GM12878 (cell line): ENCODE measurements at places on chromosomes 11 and 22. TPM values are rescaled to one million over a fixed set of nuclear protein-coding genes. Genes with fewer than 3 reads are reported as not detected.

- no peak for DNase-seq
- H3K27me3 ChIP-seq, result no peaks in the 10 kb centered on the region
- peak overlapping the region; percentile 98 for H3K27ac ChIP-seq
Measured at GRCh38 chr11:61362542-61362875, 335 bp downstream of the TMEM138 start.

- no peaks in the 10 kb centered on the region for H3K27me3 ChIP-seq
- H3K4me3 ChIP-seq, result peak within 1 kb of the TSS; percentile 93
- peak; percentile 73 for DNase-seq
- H3K27ac ChIP-seq, result peak within 1 kb of the TSS; percentile 90
- H3K4me1 ChIP-seq, result peaks cover 14% of the 10 kb centered on the region
- H3K36me3 ChIP-seq, result peaks cover 13% of the 10 kb centered on the region
Measured at GRCh38 chr11:47176328-47177228, at the start of gene ARFGAP2. Gene ARFGAP2 (minus strand): TSS chr11:47176879. CDS start chr11:47176853, 26 bp downstream.

GRCh38 chr22:36968249-36968964 is 50.8 kb downstream of the TST start:
- H3K4me1 ChIP-seq, result no peaks in the 10 kb centered on the region
- DNase-seq, result no peak
- H3K36me3 ChIP-seq, result no peaks in the 10 kb centered on the region
- H3K4me3 ChIP-seq, result no peak overlapping the region
- H3K27me3 ChIP-seq, result no peaks in the 10 kb centered on the region

GRCh38 chr11:47631473-47631872 is 10.9 kb downstream of the MTCH2 start:
- no peak for DNase-seq
- H3K4me3 ChIP-seq, result no peak overlapping the region

- DNase-seq, result no peak
- no peak overlapping the region for H3K27ac ChIP-seq
- H3K36me3 ChIP-seq, result no peaks in the 10 kb centered on the region
- H3K27me3 ChIP-seq, result no peaks in the 10 kb centered on the region; the same call in none of the 2 replicates
- no peaks in the 10 kb centered on the region for H3K4me1 ChIP-seq
Measured at GRCh38 chr22:27171212-27171611, 513.8 kb downstream of the MIAT start.

DNA sequence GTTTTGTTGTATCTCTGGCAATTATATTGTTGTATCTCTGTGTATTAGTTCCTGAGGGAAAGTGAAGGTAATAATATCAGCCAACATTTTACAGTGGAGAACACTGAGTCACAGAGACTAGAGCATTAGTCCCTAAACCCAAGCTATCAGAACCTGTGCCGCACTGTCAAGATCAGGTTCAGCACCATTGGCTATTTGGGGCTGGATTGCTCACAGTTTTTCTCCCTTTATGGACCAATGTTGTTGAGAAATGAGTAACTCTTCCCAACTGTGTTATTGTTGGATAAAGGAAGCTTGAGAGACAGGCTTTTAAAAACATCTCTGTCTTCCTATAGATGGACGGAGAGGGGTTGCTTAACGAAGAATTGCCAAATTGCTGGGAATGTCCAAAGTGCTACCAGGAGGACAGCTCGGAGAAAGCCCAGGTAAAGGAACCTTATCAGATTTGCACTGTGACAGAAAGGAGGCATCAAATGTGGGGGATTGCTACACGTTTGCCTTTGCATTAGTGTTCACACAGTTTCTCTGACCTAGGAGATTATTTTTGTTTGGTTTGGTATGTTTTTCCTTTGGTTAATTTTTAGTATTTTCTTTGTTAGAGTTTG is 18.2 kb upstream of the GRK2 start:
- no peak overlapping the region for H3K27ac ChIP-seq
- no peaks in the 10 kb centered on the region for H3K27me3 ChIP-seq
- no peak overlapping the region for H3K4me3 ChIP-seq
- no peak for DNase-seq
- peaks cover 5% of the 10 kb centered on the region for H3K4me1 ChIP-seq
- peaks cover 70% of the 10 kb centered on the region for H3K36me3 ChIP-seq

Gene FAM168A
- 17.9 and 18.1 TPM in 2 replicates for total RNA-seq

- peaks cover 13% of the 10 kb centered on the region for H3K4me1 ChIP-seq
- peak overlapping the region; percentile 38; the same call in 1 of the 2 replicates for H3K27ac ChIP-seq
- H3K36me3 ChIP-seq, result no peaks in the 10 kb centered on the region
- H3K4me3 ChIP-seq, result 0 out of 2 replicates have a peak overlapping the region, but pooled peaks have one; percentile 18
- H3K27me3 ChIP-seq, result no peaks in the 10 kb centered on the region
- DNase-seq, result no peak
Measured at GRCh38 chr11:78332174-78332866, 85.3 kb downstream of the GAB2 start.

Gene GDPD5
- total RNA-seq, result 22.9 and 30.0 TPM in 2 replicates

DNA sequence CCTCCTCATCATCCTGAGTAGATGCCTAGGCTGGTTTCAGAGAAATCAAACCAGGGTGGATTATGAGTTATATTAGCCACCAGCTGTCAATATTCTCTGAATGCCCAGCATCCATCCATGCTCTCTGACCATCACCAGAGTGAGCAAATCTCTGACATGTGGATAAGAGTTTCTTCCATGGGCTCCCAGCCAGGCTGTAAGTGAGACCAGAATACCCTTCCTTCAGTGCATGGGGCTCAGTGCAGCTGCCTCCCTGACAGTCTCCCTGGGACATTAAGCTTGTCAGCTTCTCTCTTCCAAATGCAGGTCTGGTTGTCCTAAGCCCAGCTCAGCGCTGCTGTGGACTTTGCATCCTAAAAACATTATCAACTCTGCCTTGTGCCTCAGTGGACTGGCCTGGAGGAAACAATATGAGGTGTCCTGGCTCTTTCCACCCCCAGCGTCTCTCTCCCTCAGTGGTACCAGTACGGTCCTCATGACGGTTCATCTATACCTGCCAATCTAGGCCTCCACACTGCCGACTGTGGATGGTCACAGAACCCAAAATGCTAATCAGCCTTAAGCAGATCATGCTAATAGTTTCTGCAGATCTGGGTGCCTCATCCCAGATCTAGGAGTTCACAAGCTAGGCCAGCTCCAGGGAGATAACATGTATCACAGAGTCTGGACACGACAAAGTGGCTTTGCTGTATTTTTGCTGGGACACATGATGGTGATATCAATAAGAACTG is 41.6 kb upstream of the PRAME start:
- no peak overlapping the region for H3K4me3 ChIP-seq
- H3K36me3 ChIP-seq, result no peaks in the 10 kb centered on the region
- H3K4me1 ChIP-seq, result peaks cover 14% of the 10 kb centered on the region
- DNase-seq, result no peak
- H3K27ac ChIP-seq, result no peak overlapping the region

GRCh38 chr22:23178512-23179254 is 1.6 kb upstream of the BCR start:
- H3K27ac ChIP-seq, result no peak overlapping the region
- H3K36me3 ChIP-seq, result no peaks in the 10 kb centered on the region; the same call in 1 of the 2 replicates
- H3K4me3 ChIP-seq, result no peak overlapping the region

DNA sequence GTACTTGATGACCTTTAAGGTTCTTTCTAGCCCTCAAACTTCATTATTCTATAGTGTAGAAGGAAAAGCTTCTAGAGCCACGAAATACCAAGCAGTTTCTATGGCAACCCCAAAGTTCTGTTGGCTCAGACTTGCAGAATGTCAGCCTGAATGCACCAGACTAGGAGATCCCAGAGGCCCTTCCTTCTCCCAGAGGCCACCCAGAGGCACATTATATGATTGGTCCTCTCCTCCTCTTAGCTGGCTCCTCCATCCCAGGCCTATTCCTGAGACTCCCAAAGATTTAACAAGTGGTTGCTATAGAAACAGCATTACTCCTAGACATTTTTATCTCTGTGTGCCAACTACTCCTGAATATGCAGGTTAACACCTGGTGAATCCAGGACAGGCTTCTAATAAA is 69.2 kb upstream of the CCDC90B start:
- no peak overlapping the region for H3K4me3 ChIP-seq
- H3K4me1 ChIP-seq, result no peaks in the 10 kb centered on the region
- DNase-seq, result no peak
- H3K27ac ChIP-seq, result no peak overlapping the region
- no peaks in the 10 kb centered on the region for H3K36me3 ChIP-seq
- H3K27me3 ChIP-seq, result no peaks in the 10 kb centered on the region

GRCh38 chr11:69053169-69053477 is 4.4 kb downstream of the TPCN2 start:
- peaks cover 52% of the 10 kb centered on the region for H3K4me1 ChIP-seq
- no peaks in the 10 kb centered on the region for H3K27me3 ChIP-seq
- DNase-seq, result no peak
- peak overlapping the region; percentile 68 for H3K27ac ChIP-seq
- no peak overlapping the region for H3K4me3 ChIP-seq

- no peak for DNase-seq
- no peaks in the 10 kb centered on the region for H3K4me1 ChIP-seq
- no peak overlapping the region for H3K27ac ChIP-seq
- no peaks in the 10 kb centered on the region; the same call in 1 of the 2 replicates for H3K27me3 ChIP-seq
- H3K4me3 ChIP-seq, result no peak overlapping the region
Measured at GRCh38 chr11:69504576-69505335, 23.3 kb downstream of the LINC01488 start.

GRCh38 chr11:72441752-72442207 is 7.4 kb upstream of the CLPB start:
- no peaks in the 10 kb centered on the region for H3K27me3 ChIP-seq
- DNase-seq, result no peak
- H3K27ac ChIP-seq, result no peak overlapping the region
- H3K4me3 ChIP-seq, result no peak overlapping the region
- no peaks in the 10 kb centered on the region for H3K4me1 ChIP-seq

DNA sequence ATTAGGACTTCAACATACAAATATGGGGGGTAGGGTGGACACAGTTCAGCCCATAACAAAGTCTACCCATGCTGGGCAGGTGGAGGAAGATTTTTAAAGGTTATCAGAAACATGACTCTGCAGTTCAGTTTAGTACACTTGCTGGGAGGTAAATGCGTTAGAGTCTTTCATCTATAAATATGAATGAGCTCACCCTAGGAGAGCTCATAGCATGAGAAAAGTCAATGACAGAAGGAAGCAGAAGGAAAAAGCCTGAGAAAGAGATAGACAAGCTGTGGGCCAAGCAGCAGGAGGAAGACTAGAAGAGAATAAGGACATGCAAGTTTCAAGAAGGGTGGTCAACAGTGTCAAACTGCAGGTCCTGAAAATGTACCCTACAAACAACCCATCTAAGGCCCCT is 27.0 kb upstream of the FSHB start:
- H3K36me3 ChIP-seq, result no peaks in the 10 kb centered on the region
- no peak overlapping the region for H3K4me3 ChIP-seq
- no peak for DNase-seq
- no peak overlapping the region for H3K27ac ChIP-seq

DNA sequence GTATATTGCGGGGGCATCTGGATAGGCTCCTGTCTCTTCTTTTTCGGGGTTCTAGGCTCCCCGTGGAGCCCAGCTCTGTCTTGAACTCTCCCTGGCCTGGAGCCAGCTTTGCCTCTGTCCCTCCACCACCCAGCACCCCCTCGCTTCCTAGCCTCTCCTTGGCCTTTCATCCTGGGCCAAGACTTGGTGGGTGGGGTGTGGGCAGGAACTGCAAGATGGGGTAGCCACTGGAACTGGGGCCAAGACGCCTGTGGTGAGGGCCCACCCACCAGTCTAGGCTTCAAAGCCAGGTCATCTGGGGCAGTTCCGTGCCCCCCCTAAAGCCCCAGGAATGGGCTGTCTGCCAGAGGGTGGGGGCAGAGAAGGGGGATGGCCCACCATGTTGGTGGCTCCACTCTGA is 1.7 kb upstream of the CRYBB1 start:
- no peak overlapping the region for H3K4me3 ChIP-seq
- H3K27ac ChIP-seq, result no peak overlapping the region

DNA sequence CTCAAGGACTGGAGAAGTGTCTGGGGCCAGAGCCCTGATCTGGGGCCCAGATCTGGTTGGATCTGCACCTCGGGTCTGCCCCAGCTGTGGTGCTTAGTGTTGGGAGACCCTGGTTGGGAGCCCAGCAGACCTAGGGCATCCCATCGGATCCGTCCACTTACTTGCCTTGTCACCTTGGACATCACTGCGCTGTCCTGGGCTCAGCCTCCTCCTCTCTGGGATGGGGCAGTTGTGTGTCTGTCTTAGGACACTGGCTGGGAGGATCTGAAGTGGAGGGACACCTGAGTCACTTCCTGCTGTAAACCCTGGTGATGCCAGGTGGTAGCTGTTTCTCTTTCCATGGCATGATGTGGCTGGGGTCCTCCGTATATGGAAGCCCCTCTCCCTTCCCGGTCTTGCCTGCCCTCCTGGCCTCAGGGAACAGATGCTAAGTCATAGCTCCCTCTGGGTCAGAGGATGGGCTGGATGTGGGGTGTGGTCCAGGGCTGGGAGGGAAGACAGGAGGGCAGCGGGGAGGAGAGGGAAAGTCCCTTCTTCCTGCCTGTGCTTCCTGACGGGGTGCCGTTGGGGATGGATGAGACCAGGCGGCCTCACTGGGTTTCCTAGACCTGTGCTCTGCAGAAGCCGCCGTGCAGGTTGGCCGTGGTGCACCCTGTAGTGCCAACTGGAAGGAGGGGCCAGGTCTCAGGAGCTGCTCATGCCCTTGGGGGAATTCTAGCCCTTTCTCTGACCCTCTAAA is 12.1 kb upstream of the OMP start:
- H3K27me3 ChIP-seq, result no peaks in the 10 kb centered on the region
- no peak overlapping the region for H3K4me3 ChIP-seq
- H3K27ac ChIP-seq, result no peak overlapping the region
- no peak for DNase-seq

Gene SART1
- 54.1 and 56.1 TPM in 2 replicates for total RNA-seq

- no peak overlapping the region for H3K4me3 ChIP-seq
- no peaks in the 10 kb centered on the region for H3K36me3 ChIP-seq
- H3K27me3 ChIP-seq, result no peaks in the 10 kb centered on the region; the same call in none of the 2 replicates
- H3K27ac ChIP-seq, result no peak overlapping the region
Measured at GRCh38 chr11:45264839-45265515, 21.2 kb downstream of the SYT13 start.

DNA sequence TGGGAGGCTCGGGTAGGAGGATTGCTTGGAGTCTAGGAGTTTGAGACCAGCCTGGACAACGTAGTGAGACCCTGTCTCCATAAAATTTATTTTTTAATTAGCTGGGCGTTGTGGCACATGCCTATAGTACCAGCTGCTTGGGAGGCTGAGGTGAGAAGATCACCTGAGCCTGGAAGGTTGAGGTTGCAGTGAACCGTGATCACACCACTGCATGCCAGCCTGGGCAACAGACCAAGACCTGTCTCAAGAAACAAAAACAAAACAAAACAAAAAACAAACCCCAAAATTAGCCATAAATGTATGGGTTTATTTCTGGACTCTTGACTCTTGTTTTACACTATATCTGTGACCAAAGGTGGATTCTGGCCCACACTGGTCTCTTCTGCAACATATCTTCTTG is 41.6 kb downstream of the EIF3F start:
- no peaks in the 10 kb centered on the region for H3K36me3 ChIP-seq
- no peak overlapping the region for H3K27ac ChIP-seq
- no peak overlapping the region for H3K4me3 ChIP-seq
- H3K27me3 ChIP-seq, result no peaks in the 10 kb centered on the region; the same call in 1 of the 2 replicates
- H3K4me1 ChIP-seq, result no peaks in the 10 kb centered on the region

- no peaks in the 10 kb centered on the region; the same call in 1 of the 2 replicates for H3K4me1 ChIP-seq
- no peak overlapping the region for H3K27ac ChIP-seq
- no peaks in the 10 kb centered on the region for H3K36me3 ChIP-seq
- H3K4me3 ChIP-seq, result no peak overlapping the region
- no peak for DNase-seq
- H3K27me3 ChIP-seq, result no peaks in the 10 kb centered on the region
Measured at GRCh38 chr11:19819148-19819547, 106.5 kb downstream of the NAV2 start.
